ENCODE measurements at places on chromosomes 3 and 15.

- no peak for DNase-seq
Measured at GRCh38 chr3:39140341-39140971, 12.9 kb downstream of the CSRNP1 start.

- DNase-seq: no peak
Measured at GRCh38 chr3:17014709-17015108, 130.0 kb downstream of the PLCL2 start.

DNA sequence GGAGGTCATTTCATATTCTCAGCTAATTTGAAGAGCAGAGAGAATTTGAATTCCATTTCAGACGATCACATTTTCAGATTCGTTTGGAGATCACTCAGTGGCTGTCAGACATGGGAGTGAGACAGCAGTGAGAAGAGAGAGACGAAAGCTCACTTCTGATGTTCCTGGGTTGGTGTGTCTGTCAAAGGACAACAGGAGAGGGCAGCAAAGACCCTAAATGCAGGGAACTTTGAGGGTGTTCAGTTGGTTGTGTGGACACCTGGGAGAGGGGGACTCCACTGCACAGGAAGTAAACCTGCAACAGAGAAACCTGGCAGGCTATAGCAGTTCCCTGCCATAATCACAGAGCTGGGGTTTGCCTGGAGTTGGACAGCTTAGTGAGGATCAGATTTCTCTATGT, 675.1 kb downstream of the SQOR start:
- no peak for DNase-seq

GRCh38 chr3:172787746-172788145, 37.2 kb downstream of the ECT2 start:
- peak; percentile 32 for DNase-seq

DNA sequence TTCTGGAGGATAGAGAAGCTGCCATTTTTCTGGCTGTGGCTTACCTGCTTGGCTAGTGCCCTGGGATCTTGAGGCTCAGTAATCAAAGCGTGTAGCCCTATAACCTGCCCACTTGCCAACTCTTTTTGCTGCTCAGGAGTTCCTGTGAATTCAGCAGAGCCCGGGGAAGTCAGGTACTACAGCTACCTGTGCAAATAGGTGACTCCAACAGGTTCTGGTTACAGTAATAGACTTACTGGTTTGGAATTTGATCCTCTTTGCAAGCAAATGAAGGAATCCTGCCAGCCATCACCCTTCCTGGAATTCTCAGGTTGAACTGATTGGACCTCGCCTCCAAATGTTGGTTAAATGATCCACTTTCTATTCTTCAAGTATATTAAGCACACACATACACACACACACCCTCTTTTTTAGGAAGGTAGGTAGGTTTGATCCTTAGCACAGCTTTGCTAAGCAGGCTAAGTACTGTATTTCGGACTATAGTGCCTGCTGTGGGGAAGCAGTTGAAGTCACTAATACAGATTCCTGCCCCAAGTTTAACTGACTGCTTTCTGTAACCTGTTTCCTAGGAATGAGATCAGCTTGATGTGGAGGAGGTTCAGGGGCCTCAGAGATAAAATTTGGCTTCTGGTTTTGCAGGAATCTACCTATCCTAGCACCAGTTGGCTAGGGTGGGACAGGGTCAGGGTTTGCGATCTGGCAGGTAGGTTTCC, 2.3 kb downstream of the PPCDC start:
- DNase-seq: no peak

DNA sequence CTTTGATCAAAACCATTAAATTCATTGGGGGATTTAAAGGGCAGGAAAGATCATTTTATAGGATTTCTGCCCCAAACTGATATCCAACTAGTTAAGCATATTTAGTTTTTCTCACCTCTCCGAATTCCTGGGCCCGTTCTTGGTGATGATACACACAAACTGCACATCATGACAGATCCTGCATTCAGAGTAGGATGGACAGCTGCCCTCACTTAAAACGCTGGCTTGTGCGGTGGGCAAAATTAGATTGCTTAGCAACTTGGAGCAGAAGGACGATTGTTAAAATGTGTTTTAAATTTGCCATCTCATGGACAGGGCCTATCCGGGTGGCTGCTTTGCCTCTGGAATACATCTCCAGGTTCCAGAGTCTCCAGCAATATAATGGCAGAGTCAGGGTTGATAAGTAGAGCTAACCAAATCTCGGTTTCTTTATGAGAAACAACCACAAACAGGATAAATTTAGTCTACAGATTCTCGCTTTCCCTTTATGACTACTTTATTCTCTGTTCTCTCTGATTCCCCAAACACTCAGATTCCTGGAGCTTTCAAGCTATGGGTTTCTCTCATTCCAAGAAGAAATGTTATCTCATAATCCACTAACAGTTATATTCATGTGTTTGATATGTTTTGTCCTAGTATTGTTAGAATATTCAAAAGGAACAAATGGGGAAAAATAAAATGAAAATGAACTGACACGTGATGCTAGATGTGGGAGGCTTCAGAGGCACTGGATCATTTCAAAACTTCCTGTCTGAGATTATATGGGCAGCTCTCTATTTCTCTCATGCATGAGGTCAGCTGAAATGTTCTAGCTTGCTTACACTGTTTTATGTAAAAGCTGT, 1014.1 kb upstream of the SEMA6D start:
- no peak for DNase-seq

- no peak for DNase-seq
Measured at GRCh38 chr3:14849638-14850230, 31.0 kb downstream of the FGD5 start.

Data from fibroblast of skin of right quadriceps (primary cell).